Upper lobe of left lung (tissue), 6 donors: ENCODE measurements at places on chromosomes 2 and 18.

DNA sequence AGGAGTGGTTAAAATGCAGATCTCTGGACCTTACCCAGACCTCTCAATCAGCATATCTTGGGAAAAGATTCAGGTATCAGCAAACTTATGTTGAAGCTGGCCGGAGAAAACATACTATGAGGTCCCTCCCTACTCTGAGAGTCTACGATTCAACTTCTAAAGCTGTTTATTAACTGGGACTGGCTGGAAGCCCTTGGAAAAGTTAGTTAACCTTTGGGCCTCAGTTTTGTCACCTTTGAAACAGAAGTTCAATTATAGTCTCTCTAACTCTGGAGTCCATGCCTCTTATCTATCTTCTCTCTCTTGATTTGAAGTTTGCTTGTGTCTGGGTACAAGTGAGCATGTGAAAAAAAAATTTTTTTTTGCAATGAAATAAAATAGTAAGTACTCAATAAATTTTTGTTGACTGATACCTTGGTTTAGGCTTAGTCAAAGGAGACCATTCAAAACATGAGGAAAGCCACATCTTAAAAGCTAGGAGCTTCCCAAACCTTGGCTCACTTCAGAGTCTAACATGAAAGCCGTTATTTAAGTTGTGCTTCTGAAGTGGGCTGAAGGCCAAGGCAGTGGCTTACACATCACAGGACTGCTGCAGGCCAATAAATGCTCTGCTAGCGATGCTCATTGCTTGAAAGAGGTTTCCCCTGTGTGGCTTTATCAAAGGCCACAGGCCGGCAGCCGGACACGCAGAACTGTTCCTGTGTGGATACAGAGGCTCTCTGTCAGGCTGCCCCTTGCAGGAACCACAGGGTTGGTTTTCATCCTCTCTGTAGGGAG lies 110.6 kb upstream of the FAM136A start:
- DNase-seq, result no peak

DNA sequence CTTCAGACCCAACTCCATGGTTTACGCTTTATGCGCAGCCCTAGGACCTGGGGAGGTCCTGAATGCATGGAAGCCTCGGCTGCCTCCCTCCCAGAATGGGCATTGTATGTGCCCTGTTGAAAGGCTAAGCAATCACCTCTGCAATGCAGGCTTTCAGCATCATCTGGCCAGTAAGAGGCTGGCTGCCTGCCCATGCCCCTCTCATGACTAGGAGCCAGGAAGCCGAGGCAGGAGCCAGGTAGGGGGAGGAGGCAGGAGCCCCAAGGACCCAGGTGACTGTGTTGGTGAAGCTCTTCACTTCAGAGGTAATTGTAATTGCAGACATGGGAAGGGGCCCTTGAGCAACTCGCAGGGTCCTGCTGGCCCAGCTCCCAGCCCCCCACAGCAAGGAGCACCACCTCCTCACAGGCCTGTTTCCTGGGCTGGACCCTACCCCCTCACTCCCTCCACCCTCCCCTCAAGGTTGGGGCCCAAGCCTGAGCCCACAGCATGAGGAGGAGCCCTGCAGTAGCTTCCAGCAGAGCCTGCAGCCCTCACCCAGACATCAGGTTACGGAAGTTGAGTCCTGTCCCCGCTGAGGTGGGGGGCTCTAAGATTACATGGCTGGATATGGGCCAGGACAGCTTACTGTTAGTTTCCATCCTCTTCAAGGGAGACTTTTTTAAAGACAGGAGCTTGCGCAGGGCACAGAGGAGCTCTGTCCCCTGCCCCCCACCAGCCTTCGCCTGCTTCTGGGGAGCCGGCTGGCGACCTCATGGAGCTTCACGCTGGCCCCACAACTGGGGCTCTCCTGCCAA lies 21.9 kb downstream of the CRACDL start:
- DNase-seq, result peak; percentile 88

DNA sequence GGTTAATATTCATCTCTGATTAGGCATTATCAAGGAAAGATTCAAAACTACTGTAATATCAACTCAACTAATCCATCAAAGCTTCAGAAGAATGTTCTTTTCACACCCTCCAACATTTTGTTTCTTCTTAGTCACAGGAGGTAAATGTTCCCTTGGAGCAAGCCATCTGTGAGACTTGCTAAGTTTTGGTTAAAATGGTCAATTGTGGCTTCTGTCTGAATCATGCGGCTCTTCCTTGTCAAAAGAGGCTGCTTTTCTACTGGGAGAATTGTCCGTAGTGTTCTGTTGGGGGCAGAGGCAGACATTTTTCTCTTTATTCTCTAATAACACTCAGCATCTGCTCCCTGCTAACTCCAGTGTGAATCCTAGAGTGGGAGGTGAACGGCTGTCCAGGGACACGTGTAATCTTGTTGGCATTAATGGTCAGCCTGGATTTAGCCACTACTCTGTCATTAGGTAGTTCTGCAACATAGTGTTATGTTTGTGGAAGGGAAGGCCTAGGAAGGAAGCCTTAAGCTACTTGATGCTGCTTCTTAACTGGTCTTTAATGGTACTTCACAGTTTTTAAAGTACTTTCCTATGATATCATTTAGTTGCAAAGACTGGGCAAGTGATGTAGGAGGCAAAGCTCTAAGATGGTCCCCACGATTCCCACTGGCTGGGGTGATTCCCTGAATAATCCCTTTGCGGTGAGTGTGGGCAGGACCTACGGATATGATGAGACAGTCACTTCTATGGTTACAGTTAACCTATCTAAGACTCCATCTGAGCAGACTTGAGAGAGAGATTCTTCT lies 22.6 kb upstream of the FAP start:
- DNase-seq, result no peak

DNA sequence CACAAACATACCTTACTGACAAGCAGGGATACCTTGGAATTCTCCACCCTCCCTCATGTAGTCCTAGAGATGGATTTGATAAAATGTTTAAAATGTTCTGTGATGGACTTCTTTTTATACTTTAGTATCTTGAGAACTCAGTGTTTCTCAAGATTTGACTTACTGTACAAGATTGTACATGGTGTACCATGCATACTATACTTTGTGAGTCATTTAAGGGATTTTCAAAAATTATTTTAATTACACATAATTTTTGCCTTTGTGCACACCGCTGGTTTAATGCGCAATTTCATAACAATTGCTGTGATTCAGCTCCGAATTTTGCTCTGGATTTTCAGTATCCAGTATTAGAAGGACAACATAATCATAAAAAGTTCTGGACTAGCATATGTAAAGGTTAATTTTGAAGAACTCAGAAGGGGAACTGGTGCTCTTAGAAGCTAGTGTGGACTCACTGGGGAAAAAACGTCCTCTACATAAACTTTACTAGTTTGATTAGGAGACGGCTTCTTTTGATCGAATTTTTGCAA lies 78.6 kb upstream of the ACSL3 start:
- no peak for DNase-seq

- DNase-seq, result no peak
These were observed 22.0 kb downstream of the KCTD1 start for GRCh38 chr18:26526128-26526965.

GRCh38 chr2:132669908-132670495 lies at the start of gene LYPD1:
TSS of gene LYPD1 (minus strand) at chr2:132670205. CDS start at chr2:132669932, 273 bp downstream.
- DNase-seq, result no peak

GRCh38 chr2:219728991-219729487 lies 101.6 kb downstream of the SLC4A3 start:
- no peak for DNase-seq

DNA sequence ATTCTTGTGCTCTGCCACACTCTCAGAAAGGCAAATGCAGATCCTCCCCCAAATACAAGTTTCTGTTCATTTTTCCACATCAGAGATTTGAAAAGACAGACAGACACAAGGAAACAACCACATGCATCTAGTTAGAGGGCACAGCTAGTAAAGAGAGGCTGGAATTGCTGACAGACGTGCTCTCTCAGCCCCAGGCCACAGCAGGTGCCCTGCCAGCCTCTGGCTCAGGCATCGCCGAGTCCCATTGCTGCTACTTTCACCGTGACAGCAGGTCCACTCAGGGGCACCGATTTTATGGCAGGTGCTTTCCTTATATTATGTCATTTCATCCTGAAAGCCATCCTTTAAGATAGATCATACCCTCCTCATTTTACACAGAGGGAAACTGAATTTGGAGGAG lies 507.5 kb downstream of the EIPR1 start:
- no peak for DNase-seq

- peak; percentile 37 for DNase-seq
These were observed 547.6 kb upstream of the RAB6C start for GRCh38 chr2:129431881-129432280.

GRCh38 chr2:223488814-223489213 lies 113.3 kb downstream of the SCG2 start:
- DNase-seq, result no peak

- DNase-seq, result no peak
These were observed 1611.1 kb upstream of the ZEB2 start for GRCh38 chr2:146131048-146131447.

GRCh38 chr2:240465765-240466578 lies 30.5 kb downstream of the GPC1 start:
- peak; percentile 79 for DNase-seq

DNA sequence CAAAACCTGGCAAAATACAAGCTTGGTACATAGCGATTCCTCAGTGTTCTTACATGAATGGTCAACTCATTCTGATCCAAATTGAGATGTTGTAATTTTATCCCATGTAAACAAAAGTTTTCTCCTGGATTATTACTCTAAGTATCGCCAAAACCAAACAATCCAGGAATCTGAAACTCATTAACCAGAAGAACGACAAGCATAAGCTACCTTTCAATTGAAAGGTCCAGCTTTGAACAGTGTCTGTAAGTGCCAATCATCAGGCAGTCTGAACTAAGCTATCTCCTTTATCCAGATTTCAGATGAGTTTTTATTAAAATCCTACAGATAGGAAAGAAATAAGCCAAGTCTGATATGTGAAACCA lies 2.4 kb downstream of the MEX3C start:
- DNase-seq, result no peak

GRCh38 chr18:27845897-27846296 lies 331.0 kb downstream of the CDH2 start:
- no peak for DNase-seq

DNA sequence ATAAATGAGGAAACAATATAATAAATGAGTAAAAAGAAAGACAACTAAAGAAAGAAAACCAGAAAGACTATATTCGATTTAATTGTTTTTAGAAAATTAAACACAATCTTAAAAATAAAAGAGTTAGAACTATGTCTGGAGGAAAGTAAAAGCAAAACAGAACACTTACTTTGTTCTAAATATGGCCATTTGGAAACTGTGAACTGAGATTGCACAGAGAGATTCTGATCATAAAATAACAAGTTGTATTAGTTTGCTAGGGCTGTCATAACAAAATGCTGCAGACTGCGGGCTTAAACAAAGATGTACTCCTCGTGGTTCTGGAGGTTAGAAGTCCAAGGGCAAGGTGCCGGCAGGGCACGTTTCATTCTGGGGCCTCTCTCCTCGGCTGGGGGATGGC lies 128.1 kb upstream of the AQP4 start:
- DNase-seq, result no peak

GRCh38 chr2:232689152-232689910 lies 7.8 kb upstream of the GIGYF2 start:
- DNase-seq, result no peak

- no peak for DNase-seq
These were observed 211.3 kb upstream of the HAAO start for GRCh38 chr2:43003702-43004101.

DNA sequence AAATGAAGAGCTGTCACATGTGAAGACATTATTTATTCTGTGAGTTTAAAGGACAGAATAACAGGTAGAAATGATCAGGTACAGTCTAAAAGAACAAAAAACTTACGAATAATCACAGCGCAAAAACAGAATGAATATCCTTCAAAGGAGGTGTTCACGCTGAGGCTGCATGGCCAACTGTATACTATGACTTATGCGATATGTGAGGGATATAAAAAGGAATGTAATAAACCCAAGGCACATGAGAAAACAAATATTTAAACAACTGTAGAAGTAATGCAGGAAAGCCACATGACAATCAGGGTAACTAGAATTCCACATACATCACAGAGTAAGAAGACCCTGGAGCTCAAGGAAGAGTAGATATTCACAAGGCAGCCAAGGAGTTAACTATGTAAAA lies 81.3 kb downstream of the RTTN start:
- DNase-seq, result no peak

DNA sequence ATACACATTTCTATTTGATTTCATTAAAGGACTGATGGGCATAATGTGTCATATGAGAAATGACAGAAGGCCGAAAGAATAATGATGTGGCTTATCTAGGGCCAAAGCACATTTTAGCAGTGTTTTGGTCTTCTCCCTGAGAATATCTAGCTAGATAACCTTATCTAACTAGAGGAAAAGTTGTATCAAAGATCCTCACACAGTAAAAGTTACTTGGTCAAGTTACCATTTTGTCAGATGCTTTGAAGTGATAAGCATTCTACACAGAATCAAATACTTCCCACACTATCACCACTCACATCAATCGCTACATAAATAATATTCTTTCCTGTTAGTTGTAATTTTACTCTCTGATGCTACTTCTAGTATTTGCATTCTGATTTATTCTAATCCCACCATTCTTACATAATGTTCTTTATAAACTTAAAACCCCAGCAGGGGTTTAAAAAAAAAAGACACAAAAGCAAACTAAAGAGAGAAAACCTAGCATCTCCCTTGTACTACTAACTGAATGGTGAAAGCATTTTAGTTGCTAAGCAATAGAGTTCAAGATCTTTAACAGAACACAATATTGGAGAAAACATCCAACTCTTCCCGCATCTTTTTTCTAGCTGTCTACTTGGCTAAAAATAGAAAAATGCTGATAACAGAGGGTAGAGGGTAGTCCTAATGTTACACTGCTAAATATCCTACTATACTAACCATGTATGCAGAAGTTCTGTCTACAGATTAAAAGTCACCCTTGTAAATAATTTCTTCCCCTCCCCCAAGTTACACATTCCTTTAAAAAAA lies 8.0 kb downstream of the XPO1 start:
- DNase-seq, result no peak

DNA sequence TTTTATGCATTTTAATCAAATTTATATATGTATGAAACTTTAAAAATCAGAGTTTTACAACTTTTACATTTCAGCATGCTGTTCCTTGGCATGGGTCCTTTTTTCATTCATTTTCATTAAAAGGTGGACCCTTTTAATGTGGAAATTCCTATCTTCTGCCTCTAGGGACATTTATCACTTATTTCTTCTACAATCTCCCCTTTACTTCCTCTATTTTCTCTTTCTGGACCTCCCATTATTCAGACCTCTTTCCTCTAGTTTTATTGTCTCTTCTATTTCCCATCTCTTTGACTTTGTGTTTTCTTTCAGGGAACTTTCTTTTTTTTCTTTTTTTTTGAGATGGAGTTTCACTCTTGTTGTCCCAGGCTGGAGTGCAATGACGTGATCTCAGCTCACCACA lies 5.7 kb downstream of the PROC start:
- no peak for DNase-seq

GRCh38 chr2:205612636-205613035 lies 69.7 kb upstream of the NRP2 start:
- no peak for DNase-seq
